ENCODE measurements at places on chromosomes 13 and 19. TPM values are rescaled to one million over a fixed set of nuclear protein-coding genes. Genes with fewer than 3 reads are reported as not detected.

GRCh38 chr19:36046443-36047050 is 7.5 kb downstream of the THAP8 start:
- peak; percentile 52 for DNase-seq

- DNase-seq = no peak
These were observed 88.8 kb downstream of the MBNL2 start for GRCh38 chr13:97310809-97311436.

DNA sequence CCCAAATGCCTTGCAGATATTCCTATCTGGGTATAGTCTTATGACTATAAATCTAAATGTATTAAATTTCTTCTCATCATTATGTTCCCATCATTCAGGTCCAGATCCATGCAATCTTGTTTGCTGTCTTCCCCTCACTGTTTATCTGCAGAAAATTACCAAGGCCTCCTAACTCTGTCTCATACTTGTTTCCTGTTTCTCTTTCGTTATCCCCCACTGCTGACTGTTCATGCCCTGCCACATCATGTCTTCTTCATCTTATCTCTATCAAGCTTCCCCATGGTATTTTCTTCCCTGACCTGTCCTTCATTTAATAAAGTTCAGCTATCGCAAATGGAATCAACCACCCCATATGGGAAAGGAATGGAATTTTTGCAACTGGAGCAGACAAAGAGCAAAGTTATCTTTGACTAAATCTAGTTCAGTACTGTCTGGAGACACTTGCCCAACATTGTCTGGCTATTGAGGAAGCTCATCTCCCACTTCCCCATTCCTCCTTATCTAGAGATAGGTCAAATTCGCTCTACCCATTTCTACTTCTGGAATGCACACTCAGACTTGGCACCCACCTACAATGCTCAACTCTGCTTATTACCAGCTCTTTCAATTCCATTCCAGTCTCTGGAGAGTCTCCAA is 1358.1 kb downstream of the EFNB2 start:
- DNase-seq = no peak

DNA sequence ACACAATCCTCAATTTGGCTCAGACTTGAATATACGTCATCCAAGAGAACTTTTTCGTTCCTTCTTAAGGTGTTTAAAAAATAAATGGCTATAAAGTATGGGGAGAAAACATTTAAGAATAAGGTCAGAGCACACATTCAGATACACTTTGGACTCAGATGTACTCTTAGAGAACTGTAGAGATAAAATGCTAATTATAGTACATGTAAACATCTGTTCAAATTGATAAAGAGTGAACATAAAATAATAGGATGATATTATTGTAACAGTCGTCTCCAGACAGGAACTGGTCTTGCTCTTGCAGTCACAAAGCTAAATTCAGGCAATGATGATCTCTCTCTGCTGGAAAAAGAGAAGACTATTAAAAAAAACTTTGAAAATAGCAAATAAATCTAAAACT is 91.4 kb downstream of the RBM26 start:
- no peak for DNase-seq

Gene ADGRL1
- 14.3 TPM for total RNA-seq

Gene SIGLEC8
- not detected for total RNA-seq

Gene FZR1
- total RNA-seq = 14.8 TPM

GRCh38 chr13:43238341-43239083 is 215.1 kb downstream of the DNAJC15 start:
- DNase-seq = no peak

DNA sequence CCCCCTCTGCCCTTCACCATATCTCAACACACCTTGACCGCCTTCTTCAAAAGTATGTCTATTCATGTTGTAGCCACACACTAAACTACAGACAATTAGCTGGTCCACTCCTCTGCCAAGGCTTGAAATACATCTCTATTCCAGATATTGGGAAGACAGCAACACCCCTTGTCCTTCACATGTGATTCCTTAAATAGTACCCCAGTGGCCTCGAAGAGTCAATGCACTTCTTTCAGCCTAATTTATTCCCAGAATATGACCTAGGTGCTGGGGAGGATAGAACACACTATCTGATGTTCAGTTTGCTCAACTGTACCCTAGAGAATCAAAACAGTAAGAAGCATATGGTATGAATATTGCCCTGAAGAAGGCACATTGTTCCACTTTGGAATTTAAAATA is 82.4 kb upstream of the DACH1 start:
- no peak for DNase-seq

DNA sequence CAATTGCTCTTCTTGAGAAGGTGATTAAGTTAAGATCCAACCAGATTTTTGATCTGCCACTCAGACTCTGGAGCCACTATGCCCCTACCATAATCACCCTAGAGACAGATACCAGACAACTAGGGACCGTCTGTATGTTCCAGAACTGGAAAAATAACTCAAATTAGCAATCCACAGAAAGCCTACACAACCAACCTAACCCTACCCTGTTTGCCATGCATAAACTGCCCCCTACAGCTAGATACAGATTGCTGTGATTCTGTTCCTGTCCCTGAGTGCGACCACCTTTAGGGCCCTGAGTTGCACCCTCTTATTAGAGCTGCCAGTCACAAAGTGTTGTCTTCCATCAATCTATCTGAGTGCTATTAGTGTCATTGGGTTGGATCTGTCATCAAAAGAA is 929.8 kb upstream of the SLITRK1 start:
- DNase-seq = no peak

DNA sequence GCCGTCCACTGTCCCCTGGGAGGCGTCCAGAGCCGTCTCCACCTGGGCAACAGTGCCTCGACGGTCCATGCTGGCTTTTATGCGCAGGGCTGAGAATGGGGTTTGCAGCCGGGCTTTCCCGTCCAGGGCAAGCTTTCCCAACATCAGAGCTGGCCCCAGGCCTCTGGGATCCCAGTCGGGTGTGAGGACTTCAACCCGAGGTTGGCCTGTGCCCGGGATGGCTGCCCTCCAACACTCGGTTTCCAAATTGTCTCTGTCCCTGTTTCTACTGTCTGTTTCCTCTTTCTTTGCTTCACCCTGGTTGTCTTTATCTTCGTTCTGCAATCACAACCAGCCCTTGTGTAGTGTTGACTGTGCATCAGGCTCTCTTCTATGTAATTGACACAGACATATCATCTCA is at the start of gene IFNL4:
TSS of gene IFNL4 (minus strand) at position 51 of the 400 bp plus-strand sequence.
- DNase-seq = no peak

Gene IFI30
- 23.1 TPM for total RNA-seq

Gene DPF1
- 2.7 TPM for total RNA-seq

DNA sequence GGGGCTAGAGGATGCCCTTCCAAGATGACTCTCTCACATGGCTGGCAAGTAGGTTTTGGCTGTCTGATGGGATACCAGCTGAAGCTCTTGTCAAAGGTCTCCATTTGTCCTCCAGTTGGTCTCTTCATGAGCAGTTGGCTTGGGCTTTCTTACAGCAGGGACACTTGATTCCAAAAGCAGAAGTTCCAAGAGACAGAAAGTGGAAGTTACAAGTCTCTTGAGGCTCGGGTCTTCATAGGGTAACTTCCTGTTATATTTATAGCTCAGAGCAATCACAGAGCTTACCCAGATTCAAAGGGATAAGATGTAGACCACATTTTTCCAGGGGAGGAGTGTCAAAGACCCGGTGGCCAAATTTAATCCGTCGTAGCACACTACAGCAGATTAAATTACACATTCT is 440.0 kb downstream of the RFC3 start:
- DNase-seq = no peak

Gene SYCN
- not detected for total RNA-seq

GRCh38 chr13:34467450-34468083 is 474.5 kb upstream of the NBEA start:
- no peak for DNase-seq

DNA sequence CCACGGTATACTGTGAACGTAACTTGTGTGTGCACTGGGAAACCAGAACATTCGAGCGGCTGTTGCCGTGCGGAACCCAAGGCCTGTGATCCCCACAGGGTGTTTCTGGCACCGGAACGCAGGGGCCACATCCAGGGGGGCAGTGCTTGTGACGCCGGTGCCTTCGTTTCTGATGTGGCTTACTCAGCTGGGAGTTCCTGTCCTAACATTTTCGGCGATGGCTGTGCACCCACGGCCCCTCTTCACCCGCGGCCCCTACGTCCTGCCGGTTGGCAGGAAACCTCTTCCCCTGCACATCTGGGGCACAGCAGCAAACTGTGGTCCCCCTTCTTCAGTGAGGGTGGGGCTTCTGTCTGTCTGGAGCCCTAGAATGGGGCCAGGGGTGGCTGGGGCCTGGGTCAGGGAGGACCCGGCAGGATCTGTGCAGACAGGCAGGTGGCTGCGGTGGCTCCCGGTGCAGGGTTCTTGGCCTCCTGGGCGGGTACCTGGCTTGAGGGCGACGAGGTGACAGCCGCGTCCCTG is 26.2 kb downstream of the CSNK1G2 start:
- DNase-seq = no peak

DNA sequence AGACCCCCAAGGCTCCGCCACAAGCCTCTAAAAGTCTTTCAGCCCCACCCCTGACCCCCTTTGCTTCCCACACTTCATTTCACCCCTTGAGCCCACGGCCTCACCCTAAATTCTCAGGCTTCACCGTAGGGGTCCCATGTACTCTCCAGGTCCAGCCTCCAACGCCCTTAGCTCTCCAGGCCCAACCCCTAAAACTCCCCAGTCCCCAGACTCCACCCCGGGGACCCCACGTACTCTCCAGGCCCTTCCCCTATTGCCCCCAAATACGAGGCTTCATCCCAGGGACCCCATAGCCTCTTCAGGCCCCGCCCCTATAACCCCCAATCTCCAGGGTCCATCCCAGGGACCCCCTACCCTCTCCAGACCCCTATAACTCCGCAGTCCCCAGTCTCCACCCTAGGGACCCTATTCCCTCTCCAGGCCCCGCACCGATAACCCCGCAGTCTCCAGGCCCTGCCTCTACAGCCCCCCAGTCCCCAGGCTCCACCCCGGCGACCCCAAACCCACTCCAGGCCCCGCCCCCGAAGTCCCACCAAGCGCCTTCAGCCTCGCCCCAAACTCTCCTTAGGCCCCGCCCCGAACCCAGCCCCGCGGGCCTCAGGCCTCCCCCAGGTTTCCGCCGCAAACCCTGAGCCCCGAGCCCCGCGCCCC is 619 bp downstream of the MED16 start:
- no peak for DNase-seq

Gene WDR62
- total RNA-seq = 10.1 TPM

Gene LRG1
- total RNA-seq = not detected

DNA sequence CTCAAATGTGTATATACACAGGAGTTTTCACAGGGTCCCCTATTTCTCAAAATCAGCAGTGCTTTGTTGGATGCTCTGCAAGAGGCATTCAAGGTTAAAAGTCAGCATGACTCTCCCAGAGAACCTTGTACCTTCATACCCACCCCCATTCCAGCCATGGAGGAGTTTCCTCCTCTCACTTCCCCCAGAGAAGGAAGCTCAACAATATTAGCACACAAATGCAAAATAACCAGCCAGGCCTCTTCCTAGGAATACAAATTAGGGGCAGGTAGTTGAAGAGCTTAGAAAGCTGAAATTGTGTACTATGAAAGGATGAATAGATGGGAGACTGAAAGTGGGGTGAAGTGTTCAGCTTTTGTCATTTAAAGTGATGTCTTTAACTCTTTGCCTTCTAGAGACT is 43.8 kb downstream of the SPRY2 start:
- no peak for DNase-seq

DNA sequence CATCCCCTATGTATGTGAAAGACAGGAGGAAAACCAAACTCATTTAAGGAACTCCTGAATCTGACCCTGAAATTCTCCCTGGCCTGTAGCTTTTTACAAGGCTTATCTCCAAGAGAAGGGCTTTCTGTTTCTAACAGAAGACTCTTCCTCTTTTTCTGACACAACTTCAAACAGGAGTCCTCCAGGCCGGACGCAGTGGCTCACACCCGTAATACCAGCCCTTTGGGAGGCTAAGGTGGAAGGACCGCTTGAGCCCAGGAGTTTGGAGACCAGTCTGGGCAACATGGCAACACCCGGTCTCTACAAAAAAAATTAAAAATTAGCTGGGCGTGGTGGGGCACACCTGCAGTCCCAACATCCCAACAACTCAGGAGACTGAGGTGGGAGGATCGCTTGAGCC is 41.9 kb downstream of the CARS2 start:
- no peak for DNase-seq

GRCh38 chr13:52405767-52406494 is at the start of gene THSD1:
TSS of gene THSD1 (minus strand) at chr13:52406172. CDS start at chr13:52402600, 3,572 bp downstream.
- DNase-seq = peak; percentile 55

DNA sequence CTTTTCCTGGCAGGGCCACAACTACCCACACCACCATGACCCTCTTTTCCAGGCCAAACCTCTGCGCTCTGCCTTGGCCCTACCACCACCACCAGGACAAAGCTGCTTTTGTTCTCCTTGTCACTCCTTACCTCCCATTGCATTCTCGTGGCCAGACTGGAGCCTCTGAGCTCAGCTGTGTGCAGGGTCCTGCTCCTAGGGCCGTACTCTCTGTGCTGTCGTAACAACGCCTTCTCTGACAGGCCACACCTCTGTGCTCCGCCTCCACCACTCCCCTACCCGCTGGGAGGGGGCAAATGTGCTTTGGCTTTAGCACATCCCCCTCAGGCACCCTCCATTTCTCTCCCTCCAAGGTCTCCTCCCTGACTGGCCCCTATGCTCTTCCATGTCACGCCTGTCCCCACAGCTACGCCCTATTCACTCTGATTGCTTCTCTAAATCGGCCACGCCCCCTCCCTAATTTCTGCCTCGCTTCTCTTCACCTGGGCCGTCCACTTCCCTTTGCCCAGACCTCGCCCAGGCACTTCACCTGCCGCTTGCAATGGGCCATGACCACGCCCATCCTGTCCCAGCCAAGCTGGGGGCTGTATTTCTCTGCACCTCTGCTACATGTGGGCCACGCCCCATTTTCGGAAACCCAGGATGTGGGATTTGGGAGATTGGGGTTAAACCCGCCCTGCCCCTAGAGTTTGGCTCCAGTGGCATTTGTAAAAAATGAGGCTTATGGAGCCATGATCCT is 472.3 kb downstream of the KLF12 start:
- no peak for DNase-seq

GRCh38 chr13:34322014-34322742 is 504.2 kb downstream of the RFC3 start:
- no peak for DNase-seq

Gene MAP4K1
- total RNA-seq = 0.57 TPM

DNA sequence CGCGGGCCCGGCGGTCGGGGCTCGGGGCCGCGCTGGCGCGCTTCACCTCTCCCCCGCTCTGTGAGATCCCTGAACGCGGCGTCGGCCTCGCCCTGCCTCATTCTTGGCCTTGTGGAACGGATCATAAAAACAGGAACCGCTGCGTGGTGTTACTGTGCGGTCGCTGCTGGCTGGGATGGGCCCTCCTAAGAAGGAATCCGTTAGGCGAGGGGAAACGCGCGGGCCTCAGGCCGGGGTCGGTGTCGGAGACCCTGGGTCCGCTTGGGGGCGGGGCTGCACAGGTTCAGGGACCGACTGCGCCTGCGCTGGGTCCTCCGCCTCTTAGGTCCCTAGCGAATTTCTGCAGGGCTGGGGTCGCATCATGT is 381 bp downstream of the CKAP2 start:
- peak; percentile 66 for DNase-seq

- DNase-seq = no peak
These were observed 2.8 kb upstream of the USF2 start for GRCh38 chr19:35265900-35266519.

DNA sequence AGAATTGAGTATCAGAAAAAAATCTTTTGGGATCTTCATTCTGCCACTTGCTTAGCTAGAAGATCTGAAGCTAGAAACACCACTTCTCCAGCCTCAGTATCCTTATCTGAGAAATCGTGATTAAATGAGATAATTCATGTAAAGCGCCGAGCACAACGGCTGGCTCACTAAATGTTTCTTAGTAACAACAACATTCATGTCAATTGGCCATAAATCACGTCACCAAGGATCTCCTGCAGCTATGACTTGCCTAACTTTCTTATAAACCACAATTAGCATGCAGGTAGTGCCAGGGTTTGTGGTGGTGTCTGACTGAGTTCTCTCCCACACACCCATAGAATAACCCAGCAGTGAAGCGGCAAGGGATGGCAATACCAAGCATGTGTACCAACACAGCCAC is 501.3 kb downstream of the EFNB2 start:
- DNase-seq = peak; percentile 67

All from fibroblast of the aortic adventitia (primary cell).